ENCODE measurements at places on chromosomes 7 and 10.
A peak's percentile ranks its signal among the peaks of the same experiment; 100 is the strongest.

GRCh38 chr10:29736366-29737073 is 101.7 kb upstream of the SVIL start:
- DNase-seq: peak; percentile 57

GRCh38 chr7:94602181-94602580 is 53.8 kb downstream of the SGCE start:
- no peak for DNase-seq

DNA sequence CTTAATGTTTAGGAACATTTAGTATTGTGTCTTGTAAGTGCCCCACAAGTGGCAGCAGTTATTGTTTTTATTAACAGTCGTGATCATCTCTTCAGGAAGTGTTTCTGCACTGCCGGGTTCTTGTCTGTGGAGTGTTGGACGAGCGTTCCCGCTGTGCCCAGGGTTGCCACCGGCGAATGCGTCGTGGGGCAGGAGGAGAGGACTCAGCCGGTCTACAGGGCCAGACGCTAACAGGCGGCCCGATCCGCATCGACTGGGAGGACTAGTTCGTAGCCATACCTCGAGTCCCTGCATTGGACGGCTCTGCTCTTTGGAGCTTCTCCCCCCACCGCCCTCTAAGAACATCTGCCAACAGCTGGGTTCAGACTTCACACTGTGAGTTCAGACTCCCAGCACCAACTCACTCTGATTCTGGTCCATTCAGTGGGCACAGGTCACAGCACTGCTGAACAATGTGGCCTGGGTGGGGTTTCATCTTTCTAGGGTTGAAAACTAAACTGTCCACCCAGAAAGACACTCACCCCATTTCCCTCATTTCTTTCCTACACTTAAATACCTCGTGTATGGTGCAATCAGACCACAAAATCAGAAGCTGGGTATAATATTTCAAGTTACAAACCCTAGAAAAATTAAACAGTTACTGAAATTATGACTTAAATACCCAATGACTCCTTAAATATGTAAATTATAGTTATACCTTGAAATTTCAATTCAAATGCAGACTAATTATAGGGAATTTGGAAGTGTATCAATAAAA is 22.2 kb downstream of the PLA2G12B start:
- no peak for DNase-seq

DNA sequence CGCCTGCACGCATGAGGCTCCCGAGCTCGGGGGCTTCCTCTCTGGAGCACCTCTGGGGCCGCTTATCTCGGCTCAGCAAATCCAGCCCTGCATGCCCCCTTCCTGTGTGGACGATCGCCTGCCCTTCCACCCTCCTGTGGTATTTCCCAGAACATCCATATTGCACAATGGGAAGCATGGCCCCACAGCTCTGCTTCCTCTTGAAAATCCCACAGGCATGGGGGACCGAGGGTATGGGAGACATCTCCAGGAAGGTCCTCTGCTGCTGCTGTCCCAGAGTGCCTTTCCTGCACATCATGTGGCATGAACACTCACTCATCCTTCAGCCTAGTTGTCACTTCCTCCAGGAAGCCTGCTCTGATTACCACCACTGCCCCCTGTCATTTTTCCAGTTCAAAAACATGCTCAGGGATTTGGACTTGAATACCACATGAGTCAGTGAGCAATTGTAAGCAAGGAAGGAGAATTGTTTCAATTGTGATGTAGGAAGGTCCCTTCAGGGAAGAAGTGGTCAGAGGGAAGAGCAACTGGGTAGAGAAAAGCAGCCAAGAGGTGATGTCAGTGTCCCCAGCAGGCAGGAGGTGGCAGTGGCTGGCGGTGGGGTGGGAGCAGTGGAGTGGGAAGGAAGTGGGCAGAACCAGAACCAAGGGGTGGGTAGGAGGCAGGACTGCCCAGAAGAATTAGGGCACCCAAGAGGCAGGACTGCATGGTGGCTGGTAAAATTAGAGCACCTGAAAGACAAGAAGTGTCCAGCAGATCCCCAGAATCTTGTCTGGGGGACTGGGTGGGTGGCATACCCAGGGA is 67.5 kb upstream of the ZMIZ1 start:
- DNase-seq: no peak

DNA sequence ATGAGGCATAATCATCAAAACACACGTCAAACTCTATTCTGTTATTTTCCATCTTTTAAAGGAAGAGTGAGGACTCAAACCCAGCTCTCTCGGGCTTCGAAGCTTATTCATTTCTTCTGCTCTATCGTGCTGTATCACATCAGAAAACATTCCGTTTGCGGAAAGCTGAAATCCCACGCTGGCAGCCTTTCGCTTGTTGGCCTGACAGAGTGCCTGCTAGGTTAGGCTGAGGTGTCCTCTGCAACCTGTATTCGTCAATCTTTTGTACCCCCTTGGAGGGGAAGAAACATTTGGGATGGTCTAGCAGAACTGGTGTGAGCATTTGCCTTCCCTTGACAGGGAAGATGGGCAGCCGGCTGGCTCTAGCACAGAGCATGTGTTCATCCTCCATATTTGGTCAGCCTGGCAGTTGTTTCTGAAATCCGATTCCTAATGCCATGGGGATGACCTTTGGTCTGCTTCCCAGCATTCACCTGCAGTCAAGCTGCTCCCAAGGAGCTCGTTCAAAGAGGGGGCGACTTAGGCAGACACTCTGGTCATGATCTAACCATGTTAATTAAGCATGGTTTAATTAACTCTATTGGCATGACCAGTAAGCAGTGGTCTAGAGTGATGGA is 55.2 kb downstream of the TACC2 start:
- peak; percentile 44 for DNase-seq

GRCh38 chr7:67348171-67348570 is 351.5 kb downstream of the TYW1 start:
- no peak for DNase-seq

DNA sequence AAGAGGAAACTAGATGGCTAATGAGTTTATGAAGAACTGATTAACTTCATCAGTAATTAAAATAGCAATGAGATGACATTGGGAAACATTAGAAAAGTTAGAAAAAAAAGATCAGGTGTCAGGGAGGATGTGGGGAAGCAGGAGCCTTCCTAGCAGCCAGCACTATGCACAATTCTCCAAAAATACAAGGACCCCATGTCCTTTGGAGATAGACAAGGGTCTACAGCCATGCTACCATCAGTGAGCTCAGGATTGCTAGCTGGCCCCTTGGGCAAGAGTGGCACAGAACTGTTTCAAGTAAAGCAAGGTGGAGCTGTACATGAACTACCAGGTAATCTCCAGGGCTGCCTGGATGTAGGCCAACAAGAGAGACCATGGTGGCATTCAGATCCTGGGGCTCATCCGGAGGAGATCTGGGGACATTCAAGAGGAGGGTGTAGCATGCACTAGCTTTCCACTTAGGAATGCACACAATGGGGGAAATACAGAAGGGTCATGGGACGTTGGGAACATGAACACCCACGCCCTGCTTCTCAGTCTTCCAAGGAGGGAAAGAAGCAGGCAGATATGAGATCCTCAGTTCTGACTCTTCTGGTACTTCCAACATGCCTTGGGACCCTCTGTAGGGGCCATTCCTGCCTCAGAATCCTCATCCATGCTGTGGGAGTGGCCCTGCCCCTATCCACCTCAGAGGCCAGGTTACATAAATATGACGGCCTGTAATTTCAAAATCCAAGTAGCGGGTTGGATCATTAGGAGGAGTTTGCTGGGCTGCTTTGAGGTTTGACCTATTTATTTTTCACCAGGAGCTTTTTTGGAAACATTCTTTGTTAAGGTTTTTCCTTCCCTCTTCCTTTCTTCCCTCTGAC is 82.2 kb upstream of the HABP2 start:
- DNase-seq: no peak

Data from LoVo (cell line).